CD4-positive, alpha-beta T cell treated with Interleukin-21 for 1 hour (primary cell): ENCODE measurements at places on chromosomes 16 and 17.

GRCh38 chr17:1882836-1883235 is 53.0 kb downstream of the RPA1 start:
- DNase-seq: peak; percentile 49

DNA sequence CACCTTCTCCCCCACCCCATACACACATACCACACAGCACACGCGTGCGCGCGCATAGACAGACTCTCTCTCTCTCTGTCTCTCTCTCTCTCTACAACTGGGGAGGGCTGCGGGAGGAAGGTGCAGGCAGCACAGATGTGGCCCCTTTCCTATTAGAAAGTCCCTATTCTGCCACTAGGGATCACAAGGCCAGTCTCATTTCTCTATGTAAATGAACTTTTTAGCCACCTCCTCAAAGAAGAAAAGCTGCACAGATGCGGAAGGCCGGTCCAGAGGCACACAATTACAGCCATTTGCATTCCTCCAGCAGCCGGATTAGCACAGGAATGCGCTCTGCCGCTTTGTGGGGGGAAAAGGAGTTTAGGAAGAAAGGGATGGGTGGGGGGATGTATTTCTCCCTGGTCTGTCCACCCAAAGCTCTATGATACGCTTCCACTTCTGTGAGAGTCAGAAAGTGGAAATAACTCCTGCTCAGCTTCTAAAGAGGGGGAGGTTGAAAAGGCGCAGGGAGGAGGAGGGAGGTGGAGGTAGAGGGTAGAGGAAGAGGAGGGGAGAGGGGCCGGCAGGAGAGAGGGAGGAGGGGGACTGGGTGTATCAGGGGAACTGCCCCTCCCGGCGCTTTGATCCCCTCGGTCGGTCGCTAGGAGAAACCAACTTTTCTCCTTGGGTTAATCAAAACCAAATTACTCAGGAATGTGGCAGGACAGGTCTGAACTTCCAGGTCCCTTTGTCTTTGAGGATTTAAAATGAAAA is 11.7 kb downstream of the ZFHX3 start:
- DNase-seq: no peak

- no peak for DNase-seq
Measured at GRCh38 chr17:50310455-50311111, 35.3 kb upstream of the XYLT2 start.

DNA sequence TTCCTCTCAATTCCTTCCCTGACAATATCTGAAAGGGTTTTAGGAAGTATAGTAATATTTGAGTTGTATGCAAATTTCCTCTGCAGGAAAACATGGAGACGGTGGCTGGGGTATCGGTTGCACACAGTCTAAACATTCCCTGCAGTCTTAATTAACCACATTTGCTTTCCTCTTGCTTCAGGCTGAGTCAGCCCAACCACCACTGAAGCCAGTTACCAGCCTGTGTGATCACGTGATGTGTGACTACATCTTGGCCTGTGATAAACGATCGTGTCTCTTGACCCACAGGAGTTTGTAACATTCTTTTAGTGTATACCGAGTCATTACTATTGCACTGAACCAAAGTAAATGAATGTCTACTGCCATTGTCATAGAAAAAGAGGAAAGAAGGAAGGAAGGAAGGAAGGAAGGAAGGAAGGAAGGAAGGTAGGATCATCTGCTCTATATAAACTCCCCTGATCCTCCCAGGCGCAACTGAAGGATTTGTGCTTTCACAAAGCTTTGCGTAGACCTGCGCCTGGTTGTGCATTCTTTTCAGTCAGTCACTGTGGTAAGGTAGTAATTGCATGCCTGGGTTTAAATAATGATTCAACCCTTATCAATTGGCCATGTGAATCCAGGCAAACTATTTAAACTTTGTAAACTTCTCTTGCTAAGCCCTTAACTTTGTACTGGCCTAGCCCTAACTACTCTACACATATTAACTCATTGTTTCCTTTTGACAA is 280.6 kb upstream of the SALL1 start:
- DNase-seq: no peak

DNA sequence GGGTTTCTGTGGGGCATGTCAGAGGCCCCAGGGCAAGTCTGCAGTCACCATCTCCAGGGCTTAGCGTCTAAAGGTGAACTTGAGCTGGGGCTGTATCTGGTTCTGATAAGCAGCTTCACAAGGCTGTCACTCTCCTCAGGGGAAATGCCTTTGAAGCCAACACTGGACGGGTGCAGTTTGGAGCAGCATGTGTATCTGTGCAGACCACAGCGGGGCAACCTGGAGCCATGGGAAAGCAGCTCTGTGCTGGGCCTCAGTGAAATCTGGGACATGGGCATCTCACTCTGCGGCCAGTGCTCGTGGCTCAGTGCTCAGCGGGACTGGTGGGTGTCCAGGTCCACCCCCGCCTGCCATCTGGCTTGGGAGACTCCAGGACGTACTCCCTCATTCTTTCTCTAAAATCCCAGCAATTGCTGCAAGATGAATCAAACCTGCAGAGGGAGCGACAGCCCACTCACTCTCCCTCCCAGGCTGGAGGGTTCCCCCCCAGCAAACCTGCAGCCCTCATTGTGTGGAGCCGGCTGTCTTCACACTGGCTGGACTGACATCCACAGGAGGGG is 63.5 kb downstream of the PRMT7 start:
- DNase-seq: no peak

DNA sequence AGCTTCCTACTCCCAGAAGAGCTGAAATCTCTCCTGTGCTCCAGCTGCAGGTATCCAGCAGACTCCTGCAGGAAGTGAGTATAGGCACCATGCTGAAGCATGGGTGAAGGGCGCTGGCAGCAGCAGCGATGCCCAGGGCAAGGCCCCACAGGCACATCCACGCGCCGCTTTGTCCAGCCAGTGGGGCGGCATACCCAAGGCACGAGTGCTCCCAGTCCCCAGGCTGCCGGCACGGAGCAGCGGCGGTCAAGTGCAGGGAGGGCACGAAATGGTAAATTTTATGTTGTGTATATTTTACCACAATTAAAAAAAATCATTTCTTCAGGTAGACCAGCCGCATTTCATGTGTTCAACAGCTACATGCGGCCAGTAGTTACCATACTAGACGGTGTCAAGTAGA is 73.1 kb downstream of the HIC1 start:
- no peak for DNase-seq

DNA sequence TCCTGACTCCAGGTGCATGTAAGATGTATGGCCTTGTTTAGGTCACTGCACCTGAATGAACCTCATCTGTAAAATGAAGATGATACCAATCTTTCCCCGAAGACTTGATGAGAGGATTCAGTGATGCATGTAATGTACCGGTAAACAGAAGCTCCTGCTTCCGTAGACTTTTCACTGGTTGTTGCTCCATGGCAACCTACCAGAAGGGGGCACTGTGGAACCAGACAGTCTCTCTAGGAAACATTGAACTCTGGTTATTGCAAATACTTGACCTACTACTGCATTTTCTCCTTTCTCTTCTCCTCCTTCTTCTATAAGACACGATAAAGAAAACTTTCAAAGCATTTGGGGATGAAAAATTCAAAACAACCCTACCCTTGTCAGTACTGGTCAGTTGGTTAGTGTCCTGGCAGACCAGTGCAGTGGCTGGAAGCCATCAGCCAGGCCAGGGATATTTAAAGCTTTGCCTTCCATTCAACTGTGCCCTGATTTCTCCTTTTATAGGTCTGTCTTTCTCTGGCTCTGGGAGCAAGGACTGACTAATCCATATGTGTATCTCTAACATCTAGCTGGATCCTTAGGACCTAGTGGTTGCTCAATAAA is 667.4 kb upstream of the SALL1 start:
- DNase-seq: no peak

GRCh38 chr16:59905606-59906005 is 1171.5 kb upstream of the GOT2 start:
- no peak for DNase-seq

DNA sequence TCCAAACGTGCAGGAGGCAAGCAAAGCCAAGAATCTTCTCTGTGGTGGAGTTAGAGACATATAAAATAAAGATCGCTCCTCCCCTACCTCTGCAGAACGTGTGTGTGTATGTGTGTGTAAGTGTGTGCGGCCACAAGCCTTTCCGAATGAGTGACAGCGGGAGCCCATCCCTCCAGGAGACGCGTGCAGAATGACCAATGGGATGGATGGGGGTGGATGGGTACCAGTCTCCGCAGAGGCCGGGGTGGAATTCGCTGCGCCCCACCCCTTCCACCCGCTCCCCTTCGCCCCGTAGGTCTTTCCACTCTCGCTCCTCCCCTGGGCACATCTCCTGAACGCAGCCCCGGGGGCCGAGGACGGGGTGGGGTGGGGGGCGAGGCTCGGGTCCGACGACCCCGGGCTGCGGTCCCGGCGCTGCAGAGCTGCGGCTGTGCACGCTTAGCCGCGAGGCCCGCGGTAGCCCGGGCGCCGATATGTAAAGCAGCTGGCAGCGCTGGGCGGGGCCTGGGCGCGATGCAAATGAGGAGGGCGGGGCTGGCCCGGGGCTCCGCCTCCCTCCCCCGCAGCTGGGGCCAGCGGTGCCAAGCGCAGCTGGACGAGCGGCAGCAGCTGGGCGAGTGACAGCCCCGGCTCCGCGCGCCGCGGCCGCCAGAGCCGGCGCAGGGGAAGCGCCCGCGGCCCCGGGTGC is at the start of gene PRKCB:
PRKCB (plus strand) TSS at position 594 of the 688 bp plus-strand sequence.
- DNase-seq: peak; percentile 90
